Pulmonary artery endothelial cell (primary cell): ENCODE measurements at places on chromosomes 3 and 15. TPM values are rescaled to one million over a fixed set of nuclear protein-coding genes. Genes with fewer than 3 reads are reported as not detected.

GOLGA6L7 gene
- not detected in 2 replicates for total RNA-seq

TUSC7 gene
- not detected in 2 replicates for total RNA-seq

DNA sequence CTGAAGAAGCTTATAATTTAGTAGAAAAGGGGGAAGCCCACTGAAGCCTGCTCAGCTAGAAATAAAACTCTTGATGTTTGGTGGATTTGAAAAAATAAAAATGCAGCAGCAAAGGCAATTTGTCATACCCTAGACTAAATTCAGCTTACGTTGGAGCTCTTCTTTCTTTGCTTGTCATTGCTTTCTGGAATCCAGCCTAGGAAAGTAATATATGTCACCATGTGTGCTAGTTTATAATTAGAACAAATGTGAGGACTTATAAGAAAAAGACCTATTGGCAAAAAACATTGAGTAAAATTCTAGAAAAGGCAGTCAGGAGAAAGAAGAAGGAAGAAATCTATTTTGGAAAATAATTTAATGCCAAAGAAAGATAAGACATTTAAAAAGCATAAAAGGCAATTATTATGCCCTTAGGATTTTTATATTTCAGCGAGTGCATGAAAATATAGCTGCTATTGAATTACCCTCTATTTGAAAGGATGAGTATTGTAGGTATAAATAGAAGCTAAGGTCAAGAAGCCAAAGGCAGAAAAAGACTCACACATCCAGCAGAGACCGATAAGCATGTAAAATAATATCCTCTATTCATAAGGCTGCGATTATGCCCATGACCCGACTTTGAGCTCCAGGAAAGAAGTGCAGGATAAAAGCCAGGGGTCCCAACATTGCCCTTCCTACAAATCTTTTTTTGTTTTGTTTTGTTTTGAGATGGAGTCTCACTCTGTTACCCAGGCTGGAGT lies 10.6 kb upstream of the BTBD1 start:
- no peak for DNase-seq

DNA sequence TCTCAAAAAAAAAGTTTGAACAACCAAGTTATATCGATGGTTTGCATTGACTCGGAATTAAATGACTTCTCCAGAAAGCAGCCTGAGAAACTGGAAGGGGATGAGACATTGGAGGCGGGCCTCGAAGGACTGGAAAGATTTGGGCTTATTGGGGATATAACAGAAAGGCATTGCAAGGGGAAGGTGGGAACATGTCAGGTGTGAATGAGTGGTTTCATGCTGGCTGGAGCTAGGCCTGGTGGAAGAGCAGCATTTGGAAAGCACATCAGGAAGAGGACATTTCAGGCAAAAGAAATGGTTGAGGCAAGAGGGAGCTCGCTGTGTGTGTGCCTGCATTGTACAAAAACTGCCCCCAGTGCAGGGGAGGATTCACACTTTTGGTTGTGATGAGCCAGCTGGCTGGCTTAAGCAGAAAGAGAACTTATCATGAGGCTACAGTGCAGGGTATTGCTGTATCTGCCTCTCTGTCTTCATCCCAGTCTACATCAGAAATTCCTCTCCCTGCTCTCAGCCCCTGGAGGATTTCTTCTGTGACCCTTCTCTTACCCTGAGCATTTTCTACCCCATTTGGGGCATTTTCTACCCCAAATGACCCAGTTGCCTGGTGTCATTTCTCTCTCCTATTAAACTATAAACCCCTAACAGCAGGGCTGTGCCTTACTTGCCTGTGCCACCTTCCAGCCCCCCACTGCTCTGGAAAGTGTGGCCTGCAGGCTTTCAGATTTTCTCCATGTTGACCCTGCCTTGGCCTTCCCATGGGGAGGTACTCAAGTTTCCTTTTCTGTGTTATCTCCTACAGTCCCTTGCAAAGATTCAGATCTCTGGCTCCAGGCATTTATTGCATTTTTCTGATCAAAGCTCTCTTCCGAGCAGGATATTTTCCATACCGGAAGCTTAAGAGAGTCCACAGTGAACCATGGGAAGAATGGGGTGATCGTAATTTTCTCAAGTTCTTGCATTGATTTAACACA lies 64.4 kb upstream of the FLNB start:
- no peak for DNase-seq

DNA sequence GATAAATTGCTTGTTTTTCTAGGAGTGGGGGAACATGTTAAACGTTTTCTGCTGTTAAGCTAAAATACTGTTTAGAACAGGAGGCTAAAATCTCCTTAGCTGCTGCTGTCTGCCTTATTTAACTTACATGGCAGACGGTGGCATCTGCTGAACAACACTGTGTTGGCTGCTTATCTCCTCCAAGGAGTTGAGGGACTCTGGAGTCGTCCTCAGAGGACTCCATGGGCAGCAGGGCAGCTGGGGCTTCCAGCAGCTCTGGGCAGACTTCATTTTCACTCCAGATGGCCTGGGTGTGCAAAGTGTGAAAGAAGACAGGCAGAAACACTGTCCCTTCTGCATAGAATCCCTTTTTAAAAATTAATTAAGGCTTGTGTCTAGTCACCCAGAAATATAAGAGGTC lies 52.9 kb upstream of the NUDT16 start:
- no peak for DNase-seq
